Cardiac muscle cell (in vitro differentiated cells and primary cell): ENCODE measurements at places on chromosomes 3 and 15. TPM values are rescaled to one million over a fixed set of nuclear protein-coding genes. Genes with fewer than 3 reads are reported as not detected.
A peak's percentile ranks its signal among the peaks of the same experiment; 100 is the strongest.

The NANOGP8 gene
- 0.25 TPM in 1 of 2 replicates, not detected in the other for polyA plus RNA-seq

DNA sequence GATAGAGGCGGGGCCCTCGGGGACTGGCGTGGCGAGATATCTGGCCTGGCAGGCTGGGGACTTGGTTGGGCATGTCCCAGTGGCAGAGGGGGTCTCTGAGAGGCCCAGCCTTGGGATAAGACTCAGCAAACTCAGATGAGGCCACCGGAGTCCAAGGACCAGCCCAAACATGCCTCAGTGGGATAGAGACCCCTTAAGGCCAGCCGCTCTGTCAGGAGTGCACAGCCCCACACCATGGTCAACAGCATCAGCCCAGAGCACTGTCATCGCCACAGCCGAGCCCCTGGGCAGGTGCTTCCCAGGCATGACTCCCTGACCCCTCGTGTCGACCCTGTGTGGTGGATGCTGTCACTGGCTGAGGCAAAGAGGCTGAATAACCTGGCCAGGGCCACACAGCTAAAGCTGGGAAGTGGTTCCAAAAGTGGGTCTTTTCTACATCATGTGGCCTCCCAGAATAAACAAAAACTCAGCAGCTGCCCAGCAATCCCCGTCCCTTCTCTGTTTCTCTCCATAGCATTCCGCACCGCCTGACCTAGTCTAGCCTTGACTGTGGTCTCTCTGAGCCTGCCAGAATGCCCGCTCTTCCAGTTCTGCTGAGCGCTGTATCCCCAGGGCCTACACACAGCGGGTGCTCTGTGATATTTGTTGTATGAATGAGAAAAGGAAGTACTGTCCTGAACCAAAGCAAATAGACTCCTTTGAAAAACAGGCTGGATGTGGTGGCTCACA is 15.1 kb downstream of the CTSH start:
- DNase-seq: no peak

DNA sequence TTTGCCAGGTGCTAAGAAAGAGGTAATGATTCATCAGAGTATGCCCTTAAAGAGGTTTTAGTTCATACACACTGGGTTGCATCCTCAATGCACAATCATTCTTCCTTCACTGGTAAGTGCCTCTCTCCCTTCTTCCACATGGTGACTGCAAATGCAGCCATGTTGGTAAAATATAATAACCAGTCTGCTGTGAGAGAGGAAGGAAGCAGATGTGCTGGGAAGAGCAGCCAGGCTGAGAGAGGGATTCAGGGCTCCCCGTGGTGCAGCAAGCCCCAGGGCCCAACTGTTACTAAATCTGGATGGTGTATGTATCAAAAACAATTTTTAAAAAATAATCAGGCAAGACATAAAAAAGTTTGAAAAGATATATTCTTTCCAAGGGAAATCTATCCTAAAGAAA is 498.1 kb downstream of the MAGI1 start:
- DNase-seq: no peak

The RBP2 gene
- polyA plus RNA-seq: 0.26 TPM in 1 of 2 replicates, not detected in the other

- no peak for DNase-seq
Measured at GRCh38 chr3:171867981-171868380, 24.8 kb downstream of the TMEM212 start.

The IGSF10 gene
- 0.17 TPM in 1 of 2 replicates, not detected in the other for polyA plus RNA-seq

DNA sequence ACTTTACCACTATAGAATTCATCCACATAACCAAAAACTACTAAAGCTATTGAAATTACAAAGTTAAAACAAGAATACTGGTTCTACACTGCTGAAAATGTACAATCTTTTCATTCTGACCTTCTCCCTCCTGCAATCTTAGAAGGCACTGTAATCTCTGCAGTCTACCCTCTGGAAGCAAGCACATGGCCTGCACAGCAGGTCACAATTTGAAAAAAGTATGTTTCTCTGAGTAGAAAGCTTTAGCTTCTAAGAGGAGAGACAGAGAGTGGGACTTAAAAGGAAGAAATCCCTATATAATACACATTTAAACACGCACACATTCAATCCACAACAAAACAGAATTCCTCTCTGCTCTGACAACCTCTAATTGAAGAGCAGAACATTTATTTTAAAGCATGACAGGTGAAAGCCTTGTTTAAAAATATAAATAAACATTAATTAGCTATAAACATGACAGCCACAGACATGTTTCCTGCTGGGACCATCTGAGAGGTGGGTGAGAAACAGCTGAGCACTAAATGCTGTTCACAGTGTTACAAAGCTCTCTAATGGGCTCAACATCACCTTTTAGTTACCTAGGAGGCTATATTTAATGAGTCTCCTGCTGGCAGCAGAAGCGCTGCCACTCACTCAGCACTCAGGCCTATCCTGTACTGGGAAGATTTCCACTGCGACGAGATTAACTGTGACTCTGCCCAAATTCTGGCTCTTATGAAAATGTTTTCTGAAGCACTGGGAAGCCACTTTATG is 447.4 kb downstream of the AGBL1 start:
- no peak for DNase-seq

GRCh38 chr3:132660811-132661070 is 612 bp downstream of the UBA5 start:
- no peak for DNase-seq

The ZDHHC23 gene
- 2.9 and 7.9 TPM in 2 replicates for polyA plus RNA-seq

The KBTBD13 gene
- 4.8 and 5.0 TPM in 2 replicates for polyA plus RNA-seq

The ENTPD3 gene
- polyA plus RNA-seq: 0.16 and 1.1 TPM in 2 replicates

The GPR27 gene
- 23.8 and 27.2 TPM in 2 replicates for polyA plus RNA-seq

DNA sequence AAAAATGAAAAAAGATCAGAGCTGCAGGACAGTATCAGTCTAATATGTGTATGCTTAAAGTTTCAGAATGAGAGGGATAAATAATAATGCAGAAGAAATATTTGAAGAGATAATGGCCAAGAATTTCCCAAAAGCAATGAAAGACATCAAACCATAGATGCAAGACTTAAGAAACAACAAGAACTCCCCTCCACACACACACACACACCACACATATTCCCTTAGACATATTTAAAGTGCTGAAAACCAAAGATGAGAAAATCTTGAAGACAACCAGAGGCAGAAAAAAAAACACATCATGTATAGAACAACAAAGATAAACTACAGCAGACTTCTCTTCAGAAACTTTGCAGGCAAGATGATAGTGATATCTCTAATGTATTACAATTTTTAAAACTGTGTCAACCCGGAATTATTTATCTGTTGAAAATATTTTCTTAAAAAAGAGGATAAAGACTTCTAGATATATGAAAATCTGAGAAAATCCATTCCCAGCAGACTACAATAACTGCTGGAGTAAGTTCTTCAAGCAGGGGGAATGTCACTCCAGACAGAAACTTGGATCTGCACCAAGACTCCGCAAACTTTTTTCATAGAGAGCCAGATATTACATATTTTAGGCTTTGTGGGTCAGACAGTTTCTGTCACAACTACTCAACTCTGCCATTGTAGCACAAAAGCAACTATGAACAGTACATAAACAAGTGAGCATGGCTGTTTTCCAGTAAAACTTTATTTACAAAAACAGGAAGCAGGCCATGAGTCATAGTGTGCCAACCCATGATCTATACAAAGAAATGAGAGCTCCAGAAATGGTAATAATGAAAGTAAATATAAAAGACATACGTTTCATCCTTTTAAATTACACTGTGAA is 223.4 kb upstream of the CGNL1 start:
- no peak for DNase-seq

The TIMP4 gene
- polyA plus RNA-seq: 0.16 TPM in 1 of 2 replicates, not detected in the other

The LTF gene
- not detected in 2 replicates for polyA plus RNA-seq

GRCh38 chr15:61410662-61411061 is 181.6 kb upstream of the RORA start:
- DNase-seq: no peak

The ZNF662 gene
- polyA plus RNA-seq: 0.04 TPM in 1 of 2 replicates, not detected in the other

DNA sequence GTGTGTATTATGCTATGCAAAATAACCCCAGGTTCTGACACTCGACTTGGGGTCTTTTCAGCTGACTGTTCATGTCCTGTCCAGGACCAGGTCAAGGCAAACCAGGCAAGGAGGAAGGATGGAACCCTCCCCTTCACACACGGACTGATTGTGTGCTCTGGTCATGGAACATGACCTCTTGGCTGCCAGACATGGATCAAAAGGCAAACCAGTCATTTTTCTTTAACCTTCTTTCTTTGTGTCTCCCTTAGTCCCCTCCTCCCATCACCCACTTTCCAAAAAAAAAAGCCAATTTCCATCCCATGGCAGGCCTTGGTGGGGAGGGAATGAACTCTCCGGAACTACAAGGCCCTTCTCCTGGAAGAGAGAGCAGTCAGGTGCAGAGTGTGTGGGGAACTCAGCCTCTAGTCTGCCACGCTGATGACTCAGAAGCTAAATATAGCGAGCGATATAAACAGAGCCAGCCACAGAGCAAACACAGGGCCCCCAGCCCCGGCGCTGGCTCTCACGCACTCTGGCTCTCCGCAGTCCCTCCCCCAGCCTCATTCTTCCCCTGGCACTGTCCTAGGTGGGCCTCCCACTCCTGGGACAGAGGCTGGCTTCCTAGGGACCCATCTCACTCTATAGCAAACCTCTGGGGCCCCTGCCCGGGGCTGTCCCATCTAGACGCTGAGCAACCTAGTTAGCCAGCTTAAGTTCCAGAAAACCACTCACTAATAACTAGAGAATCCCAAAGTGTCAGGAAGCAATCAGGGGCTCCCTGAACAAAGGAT is 10.0 kb downstream of the BMF start:
- DNase-seq: peak; percentile 88

GRCh38 chr3:42236611-42237010 is 29.4 kb downstream of the CCK start:
- DNase-seq: no peak

DNA sequence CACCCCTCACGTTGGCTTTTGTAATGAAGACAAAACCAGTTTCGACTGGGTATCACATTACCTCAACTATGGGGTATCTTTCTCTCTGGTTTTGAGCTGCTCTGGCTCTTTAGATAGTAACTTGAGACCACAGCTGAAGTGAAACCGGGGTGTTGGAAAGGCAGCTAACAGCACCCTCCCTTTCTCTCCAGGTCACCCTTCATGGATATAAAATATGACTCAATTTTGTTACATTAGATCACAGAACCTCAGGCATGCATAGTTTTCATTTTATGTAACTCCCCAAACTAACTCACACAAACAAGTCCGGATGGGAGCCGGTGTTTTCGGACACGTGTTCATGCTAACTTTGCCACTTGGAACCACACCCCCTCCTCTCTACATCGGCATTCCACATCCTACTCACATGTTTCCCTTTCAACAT is 90.7 kb downstream of the NR2F2 start:
- DNase-seq: no peak

The PLSCR2 gene
- polyA plus RNA-seq: not detected in 2 replicates

DNA sequence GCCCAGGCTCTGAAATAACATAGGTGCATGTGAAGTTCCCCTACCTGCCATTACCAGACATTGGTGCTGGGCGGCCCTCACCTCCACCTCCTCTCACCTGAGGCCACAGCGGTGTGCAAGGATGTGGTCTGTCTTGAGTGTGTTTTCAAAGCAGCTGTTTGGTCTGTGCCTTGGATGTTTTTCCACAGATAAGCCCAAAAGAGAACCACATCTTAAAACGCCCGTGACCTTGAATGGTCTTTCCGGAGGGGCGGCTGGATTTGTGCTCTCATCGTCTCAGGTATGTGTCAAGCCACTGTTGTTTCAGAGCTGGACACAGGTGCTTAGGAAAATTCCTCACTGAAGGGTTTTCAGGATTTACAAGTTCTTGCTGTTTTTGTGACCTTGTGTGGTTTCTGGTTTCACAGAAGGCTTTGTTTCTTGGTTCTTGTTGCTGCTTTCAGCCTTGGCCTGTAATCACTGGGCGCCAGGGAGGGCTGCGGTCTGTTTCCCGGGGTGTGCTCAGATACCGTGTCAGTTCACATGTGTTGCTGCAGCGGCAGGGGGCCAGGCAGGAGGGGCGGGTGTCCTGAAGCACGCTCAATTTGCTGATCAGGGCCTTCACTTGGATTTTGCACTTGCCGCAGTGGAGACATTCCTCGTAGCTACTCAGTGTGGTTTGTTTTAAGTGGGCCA is 128.4 kb downstream of the IGF1R start:
- DNase-seq: peak; percentile 35

DNA sequence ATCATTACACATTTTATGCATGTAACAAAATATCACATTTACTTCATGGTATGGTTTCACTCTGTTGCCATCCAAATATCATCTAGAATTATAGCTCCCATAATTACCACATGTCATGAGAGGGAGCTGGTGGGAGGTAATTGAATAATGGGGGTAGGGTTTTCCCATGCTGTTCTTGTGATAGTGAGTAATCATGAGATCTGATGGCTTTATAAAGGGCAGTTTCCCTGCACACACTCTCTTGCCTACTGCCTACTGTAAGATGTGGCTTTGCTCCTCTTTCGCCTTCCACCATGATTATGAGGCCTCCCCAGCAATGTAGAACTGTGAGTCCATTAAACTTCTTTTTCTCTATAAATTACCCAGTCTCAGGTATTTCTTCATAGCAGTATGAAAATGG is 123.4 kb downstream of the SATB1 start:
- no peak for DNase-seq

The RPSA gene
- 329 and 344 TPM in 2 replicates for polyA plus RNA-seq

The GJD2 gene
- polyA plus RNA-seq: not detected in 2 replicates

DNA sequence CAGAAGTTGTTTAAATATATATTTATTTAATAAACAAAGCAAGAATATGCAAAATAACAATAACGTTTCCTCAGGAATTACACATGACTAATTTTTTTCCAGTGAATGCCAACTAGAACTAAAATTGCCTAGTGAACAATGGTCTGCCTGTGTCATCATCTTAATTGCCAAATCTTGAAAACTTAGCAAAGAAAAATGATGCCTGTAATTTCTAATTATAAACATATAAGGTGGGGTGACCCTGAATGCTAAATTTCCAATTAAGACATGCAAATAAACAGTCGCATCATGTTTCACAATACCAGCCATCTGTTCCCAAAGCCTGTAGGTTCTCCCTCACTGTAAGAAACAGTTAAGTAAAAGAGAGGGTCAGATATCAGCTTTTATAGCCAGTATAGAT is 67.6 kb upstream of the PLCL2 start:
- no peak for DNase-seq

The PSTPIP1 gene
- 0.26 and 0.55 TPM in 2 replicates for polyA plus RNA-seq

GRCh38 chr3:105715372-105715771 is 153.4 kb downstream of the CBLB start:
- no peak for DNase-seq

DNA sequence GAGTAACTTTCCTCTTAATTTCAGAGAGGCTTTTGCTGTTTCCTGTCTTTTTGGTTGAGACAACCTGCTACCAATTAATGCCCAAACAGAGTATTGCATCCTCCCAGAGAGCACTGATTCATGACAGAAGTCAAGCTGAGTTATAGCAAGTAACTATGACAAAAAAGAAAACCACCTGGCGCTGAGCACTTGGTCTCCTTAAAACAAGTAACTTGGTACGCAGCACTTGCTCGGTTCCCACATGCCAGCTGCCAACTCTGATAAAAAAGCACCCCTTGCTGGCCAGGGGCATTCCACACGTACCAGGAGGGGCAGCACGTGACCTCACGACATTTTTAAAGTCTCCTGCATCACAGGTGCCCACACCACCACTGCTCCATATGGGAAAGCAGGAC is 13.5 kb upstream of the MYO5C start:
- DNase-seq: no peak

GRCh38 chr3:46901591-46902187 is 24.2 kb downstream of the PTH1R start:
- no peak for DNase-seq

The COX17 gene
- polyA plus RNA-seq: 146 and 174 TPM in 2 replicates

The CLDN18 gene
- polyA plus RNA-seq: 0.26 and 0.69 TPM in 2 replicates
